Endothelial cell of umbilical vein (primary cell): ENCODE measurements at places on chromosomes 5 and 9. TPM values are rescaled to one million over a fixed set of nuclear protein-coding genes. Genes with fewer than 3 reads are reported as not detected.

DNA sequence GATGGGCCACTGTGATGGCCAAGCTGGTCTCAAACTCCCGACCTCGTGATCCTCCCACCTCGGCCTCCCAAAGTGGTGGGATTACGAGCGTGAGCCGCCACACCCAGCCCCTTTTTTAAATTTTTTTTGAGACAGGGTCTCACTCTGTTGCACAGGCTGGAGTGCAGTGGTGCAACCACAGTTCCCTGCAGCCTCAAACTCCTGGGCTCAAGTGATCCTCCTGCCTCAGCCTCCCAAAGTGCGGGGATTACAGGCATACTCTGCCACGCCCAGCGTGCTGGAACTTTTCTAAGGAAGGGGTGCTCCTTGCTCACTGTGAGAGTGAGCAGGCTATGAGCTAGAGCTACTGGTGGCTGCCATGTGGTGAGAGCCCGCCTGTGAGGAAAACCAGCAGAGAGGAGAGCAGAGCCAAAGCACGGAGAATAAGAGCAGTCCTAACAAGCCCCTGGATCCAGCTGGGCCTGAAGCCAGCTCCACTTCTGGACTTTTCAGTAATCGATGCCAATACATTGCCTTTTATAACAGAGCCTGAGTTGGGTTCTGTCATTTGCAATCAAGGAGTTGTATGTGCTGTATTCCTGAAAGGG lies 75.5 kb upstream of the UNC5A start:
- no peaks in the 10 kb centered on the region for H3K4me1 ChIP-seq
- peaks cover 13% of the 10 kb centered on the region for H3K27me3 ChIP-seq
- H3K4me3 ChIP-seq, result no peak overlapping the region
- DNase-seq, result no peak
- H3K36me3 ChIP-seq, result no peaks in the 10 kb centered on the region
- H3K27ac ChIP-seq, result no peak overlapping the region

GRCh38 chr9:893843-894420 lies 52.4 kb downstream of the DMRT1 start:
- no peak overlapping the region for H3K4me3 ChIP-seq
- no peaks in the 10 kb centered on the region for H3K4me1 ChIP-seq

Gene POU5F2
- 1.2 TPM in 2 replicates for total RNA-seq

Gene INSL6
- total RNA-seq, result not detected in 2 replicates

GRCh38 chr5:63727583-63727982 lies 234.7 kb downstream of the HTR1A start:
- H3K27ac ChIP-seq, result no peak overlapping the region
- no peaks in the 10 kb centered on the region for H3K36me3 ChIP-seq
- no peak for DNase-seq
- H3K4me1 ChIP-seq, result no peaks in the 10 kb centered on the region

DNA sequence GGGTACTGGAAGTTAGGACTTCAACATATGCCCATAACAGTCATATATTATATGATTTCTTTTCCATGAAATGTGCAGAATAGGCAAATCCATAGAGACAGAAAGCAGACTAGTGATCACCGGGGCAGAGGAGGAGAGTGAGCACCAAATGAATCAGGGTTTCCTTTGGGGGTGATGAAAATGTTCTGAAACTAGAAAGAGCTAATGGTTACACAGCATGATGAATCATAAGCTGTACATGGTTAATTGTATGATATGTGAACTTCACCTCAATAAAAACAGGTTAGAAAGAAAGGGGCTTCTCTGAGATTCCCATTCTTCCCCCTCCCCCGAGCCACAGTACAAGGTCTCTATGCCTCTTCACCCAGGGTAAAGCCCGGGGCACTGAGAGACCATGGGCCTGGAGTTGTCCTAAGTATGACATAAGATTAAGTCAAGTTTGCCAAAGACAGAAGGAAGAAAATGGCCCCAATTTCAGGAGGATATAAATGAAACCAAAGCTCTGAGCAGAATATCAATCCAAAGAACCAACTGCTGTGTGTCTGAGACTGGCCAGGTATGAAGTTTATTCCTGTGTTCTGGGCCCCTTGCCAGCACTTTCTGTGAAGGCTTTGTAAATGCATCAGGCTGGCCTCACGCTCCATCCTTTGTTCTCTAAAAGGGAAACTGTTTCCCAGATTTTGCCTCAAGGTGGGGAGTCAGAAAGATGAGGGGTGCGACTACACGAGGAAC lies 243.8 kb downstream of the CDK5RAP2 start:
- DNase-seq, result no peak
- no peak overlapping the region for H3K4me3 ChIP-seq
- H3K27ac ChIP-seq, result no peak overlapping the region
- H3K36me3 ChIP-seq, result no peaks in the 10 kb centered on the region
- no peaks in the 10 kb centered on the region for H3K4me1 ChIP-seq

DNA sequence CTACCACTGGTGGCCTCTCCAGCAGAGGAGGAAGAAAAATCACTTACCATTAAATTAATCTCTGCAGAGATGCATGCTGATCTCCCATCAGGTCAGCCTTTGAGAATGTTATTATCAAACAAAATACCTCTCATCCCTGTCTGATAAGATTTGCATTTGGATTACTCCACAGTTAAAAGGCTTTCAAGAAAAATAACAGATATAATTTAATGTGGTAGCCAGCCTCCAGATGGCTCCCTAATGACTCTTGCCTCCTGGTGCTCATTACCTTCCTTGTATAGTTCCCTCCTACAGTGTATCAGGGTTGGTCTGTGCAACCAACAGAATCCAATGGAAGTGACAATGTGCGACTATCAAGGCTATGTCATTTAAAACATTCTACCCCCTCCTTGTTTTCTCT lies 63.6 kb upstream of the TNPO1 start:
- H3K36me3 ChIP-seq, result no peaks in the 10 kb centered on the region

DNA sequence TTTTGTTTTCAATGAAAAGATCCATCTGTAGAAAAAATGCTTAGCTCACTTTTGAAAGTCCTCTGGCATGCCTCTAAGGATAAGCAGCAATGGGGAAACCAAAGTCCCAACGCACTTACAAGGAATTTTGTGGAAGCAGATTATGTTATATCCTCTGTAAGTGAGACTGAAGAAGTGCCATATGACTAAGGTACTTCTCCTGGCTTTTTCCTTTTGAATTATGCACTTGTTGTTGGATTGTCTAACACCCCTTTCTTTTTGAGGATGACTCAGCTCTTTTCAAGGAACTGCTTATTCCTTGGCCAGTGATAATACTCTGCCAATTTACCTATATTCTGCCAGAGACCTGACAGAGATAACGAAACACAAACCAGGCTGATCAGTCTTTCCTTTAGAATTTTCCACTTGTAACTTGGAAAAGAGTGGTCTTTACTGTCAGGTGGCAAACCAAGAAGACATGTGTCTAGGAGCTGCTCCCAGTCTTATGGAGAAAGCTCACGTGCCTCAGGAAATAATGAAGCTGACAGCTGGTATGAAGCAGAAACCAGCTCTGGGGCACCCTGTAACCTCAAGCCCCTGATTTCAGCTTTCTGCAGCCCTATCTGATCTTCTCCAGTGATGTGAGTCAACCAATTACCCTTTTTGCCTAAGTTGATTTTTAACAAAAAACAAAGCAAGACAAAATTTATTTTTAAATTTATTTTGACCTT lies 290.8 kb upstream of the FBXL7 start:
- DNase-seq, result no peak

DNA sequence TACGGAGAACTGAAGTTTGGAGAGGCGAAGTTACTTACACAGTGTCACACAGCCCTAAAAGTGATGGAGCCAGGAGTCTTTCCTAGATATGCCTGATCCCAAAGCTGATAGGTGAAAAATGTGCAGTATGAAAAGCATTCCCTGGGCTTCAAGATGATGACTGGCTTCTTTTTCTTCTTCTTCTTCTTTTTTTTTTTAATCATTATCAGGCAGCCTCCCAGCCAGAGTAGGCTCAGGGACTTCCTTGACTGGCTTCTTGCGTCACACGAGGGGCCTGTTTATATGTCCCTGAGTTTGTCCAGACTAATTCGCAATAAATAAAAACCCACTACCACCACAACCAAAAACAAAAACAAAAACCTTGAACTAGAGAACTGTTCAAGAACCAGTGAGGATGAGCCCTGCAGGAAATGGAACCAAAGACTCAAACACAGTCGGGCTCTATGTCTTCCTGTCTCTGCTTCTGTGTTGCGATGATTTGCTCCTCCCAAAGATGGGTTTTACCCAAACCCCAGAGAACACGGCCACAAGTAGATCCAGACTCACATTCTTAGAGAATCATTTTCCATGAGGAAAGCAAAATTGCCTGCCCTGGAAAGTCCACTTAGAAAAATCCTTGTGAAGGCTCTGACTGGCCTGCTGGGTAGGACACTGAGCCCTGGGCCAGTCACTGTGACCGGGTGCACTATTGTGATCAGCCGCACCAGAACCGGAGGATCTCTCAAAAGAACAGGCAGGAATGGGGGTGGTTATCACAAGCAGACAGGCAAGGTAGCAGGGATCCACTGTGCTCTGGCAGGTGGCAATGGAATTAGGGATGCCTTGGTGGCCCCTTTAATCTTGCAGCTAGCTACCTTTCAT lies 38.0 kb upstream of the ADAM19 start:
- H3K4me1 ChIP-seq, result no peaks in the 10 kb centered on the region
- DNase-seq, result no peak
- no peak overlapping the region for H3K27ac ChIP-seq
- no peak overlapping the region for H3K4me3 ChIP-seq

GRCh38 chr5:10503997-10504793 lies 59.7 kb upstream of the ANKRD33B start:
- no peak for DNase-seq
- H3K4me1 ChIP-seq, result peaks cover 2% of the 10 kb centered on the region
- no peak overlapping the region for H3K27ac ChIP-seq
- H3K27me3 ChIP-seq, result no peaks in the 10 kb centered on the region

- H3K27ac ChIP-seq, result no peak overlapping the region
- H3K4me1 ChIP-seq, result no peaks in the 10 kb centered on the region
- no peak overlapping the region for H3K4me3 ChIP-seq
- DNase-seq, result no peak
- peaks cover 2% of the 10 kb centered on the region for H3K27me3 ChIP-seq
These were observed 94.9 kb downstream of the PCDH1 start for GRCh38 chr5:141783005-141783946.
